Activated CD4-positive, alpha-beta T cell treated with anti-CD3 and anti-CD28 coated beads, Interleukin-2, amount 10 ng/mL, durations not matched to agents 24 days and 14 days (primary cell): ENCODE measurements at places on chromosomes 7 and 10.
A peak's percentile ranks its signal among the peaks of the same experiment; 100 is the strongest.

GRCh38 chr7:2855386-2855785, 11.3 kb upstream of the GNA12 start:
- DNase-seq = no peak
- H3K36me3 ChIP-seq = no peaks in the 10 kb centered on the region
- no peak overlapping the region for H3K27ac ChIP-seq

DNA sequence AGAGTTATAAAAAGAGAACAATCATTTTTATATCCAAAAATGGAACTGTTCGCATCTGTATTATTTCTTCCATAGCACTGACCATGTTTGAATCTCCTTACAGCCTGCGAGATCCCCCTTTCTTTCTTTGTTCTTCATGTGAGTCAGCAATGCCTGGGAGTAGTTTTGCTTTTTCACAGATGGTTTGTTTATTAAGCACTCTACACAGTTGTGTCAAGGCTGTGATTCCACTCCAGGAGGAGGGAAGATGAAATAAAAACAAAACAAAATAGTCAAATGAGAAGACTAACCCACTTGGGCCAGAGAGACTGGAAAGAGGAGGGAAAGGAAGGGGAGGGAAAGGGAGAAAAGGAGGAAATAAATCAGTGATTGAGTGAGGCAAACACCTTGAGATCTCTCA, 7.8 kb downstream of the LIPF start:
- H3K27me3 ChIP-seq = peaks cover 21% of the 10 kb centered on the region
- H3K4me1 ChIP-seq = peaks cover 5% of the 10 kb centered on the region
- no peak overlapping the region for H3K27ac ChIP-seq
- H3K4me3 ChIP-seq = no peak overlapping the region
- no peak for DNase-seq
- H3K36me3 ChIP-seq = no peaks in the 10 kb centered on the region

- DNase-seq = no peak
- no peaks in the 10 kb centered on the region for H3K4me1 ChIP-seq
- H3K4me3 ChIP-seq = no peak overlapping the region
- H3K27ac ChIP-seq = no peak overlapping the region
Measured at GRCh38 chr7:31549611-31550010, 35.7 kb downstream of the ITPRID1 start.

DNA sequence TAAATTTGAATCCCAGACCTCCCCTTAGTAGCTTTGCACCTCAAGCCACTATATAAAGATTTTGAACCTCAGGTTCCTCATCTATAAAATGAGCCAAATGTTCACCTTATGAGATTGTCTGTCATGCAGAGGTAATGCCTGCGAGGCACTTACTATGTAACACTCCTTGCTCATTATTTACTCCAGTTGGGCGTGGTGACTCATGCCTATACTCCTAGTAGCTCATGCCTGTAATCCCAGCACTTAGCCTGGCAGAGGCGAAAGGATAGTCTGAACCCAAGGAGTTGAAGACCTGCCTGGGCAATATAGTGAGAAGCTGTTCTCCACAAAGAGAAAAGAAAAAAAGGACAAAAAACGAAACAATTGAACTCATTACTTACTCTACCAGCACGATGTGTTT, 82.2 kb downstream of the MDFIC start:
- no peak overlapping the region for H3K4me3 ChIP-seq
- no peaks in the 10 kb centered on the region for H3K27me3 ChIP-seq
- H3K4me1 ChIP-seq = peaks cover 64% of the 10 kb centered on the region
- H3K36me3 ChIP-seq = peaks cover 59% of the 10 kb centered on the region
- H3K27ac ChIP-seq = no peak overlapping the region

DNA sequence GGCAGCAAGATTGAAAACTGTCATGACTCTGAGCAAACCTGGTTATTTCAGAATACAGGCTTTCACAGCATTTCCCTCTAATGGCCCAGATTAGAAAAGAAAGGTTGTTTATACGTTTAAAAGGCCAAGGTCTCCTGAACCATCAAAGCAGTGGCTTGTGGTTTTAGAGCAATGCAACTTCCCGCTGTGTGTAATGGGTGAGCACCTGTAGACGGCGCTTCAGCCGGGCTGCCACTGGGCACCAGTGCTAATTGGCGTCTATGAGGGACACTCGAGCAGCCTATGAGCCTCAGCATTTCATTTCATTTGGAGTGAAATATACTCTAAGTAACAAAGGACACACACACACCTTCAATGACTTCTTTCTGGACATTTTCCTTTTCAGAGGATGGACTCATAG, 671.0 kb upstream of the FZD8 start:
- no peaks in the 10 kb centered on the region for H3K4me1 ChIP-seq
- H3K27ac ChIP-seq = no peak overlapping the region
- no peak for DNase-seq
- no peak overlapping the region for H3K4me3 ChIP-seq
- H3K27me3 ChIP-seq = no peaks in the 10 kb centered on the region

- H3K27ac ChIP-seq = no peak overlapping the region
- no peaks in the 10 kb centered on the region for H3K36me3 ChIP-seq
- H3K4me3 ChIP-seq = no peak overlapping the region
- H3K27me3 ChIP-seq = peaks cover 11% of the 10 kb centered on the region
Measured at GRCh38 chr7:26441611-26442277, 150.1 kb downstream of the SNX10 start.

DNA sequence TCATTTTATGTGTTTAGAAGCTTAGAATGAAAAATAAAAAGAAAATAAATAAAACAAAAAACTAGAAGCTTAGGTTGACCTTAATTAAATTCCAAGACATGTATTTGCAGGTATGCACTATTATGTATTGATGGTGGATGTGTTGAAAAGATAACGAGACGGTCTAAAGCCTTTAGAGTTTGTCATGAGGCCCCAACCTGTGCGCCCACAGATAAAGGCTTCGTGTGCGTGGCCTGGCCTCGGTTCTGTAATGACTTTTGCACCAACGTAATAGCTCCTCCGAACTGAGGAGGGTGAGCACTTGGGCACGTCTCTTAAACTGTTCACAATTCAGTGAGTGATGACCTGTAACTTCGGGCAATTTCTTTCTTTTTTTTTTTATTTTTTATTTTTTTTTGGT, 43.7 kb upstream of the NCAPG2 start:
- no peaks in the 10 kb centered on the region for H3K27me3 ChIP-seq
- no peak for DNase-seq
- no peak overlapping the region for H3K4me3 ChIP-seq
- H3K4me1 ChIP-seq = no peaks in the 10 kb centered on the region

- H3K27me3 ChIP-seq = no peaks in the 10 kb centered on the region
- peak overlapping the region; percentile 65 for H3K4me3 ChIP-seq
- H3K4me1 ChIP-seq = peaks cover 20% of the 10 kb centered on the region
- peak overlapping the region; percentile 93 for H3K27ac ChIP-seq
- H3K36me3 ChIP-seq = no peaks in the 10 kb centered on the region
Measured at GRCh38 chr10:62632071-62632809, 172.3 kb upstream of the ADO start.

- H3K36me3 ChIP-seq = no peaks in the 10 kb centered on the region
- H3K27ac ChIP-seq = no peak overlapping the region
- H3K27me3 ChIP-seq = no peaks in the 10 kb centered on the region
- peaks cover 9% of the 10 kb centered on the region for H3K4me1 ChIP-seq
Measured at GRCh38 chr10:106815427-106816043, 349.0 kb downstream of the SORCS1 start.

DNA sequence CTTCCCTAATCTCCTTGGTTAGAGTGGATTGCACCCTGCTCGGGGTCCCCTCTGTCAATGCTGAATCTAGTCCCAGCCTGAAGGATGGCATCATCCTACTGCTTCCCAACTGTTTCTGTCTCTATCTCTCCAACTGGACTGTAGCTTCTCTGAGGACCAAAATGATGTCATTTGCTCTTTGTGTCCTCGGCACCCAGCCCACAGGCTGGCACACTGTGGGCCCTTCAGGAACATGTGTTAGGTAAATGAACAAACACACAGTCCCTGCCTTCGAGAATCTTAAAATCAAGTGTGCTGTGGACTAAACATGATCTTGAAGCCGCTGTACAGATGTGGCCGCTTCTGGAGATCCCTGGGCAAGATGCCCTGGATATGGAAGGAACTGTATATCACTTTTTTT, 5.0 kb upstream of the CDH23 start:
- H3K4me1 ChIP-seq = peaks cover 2% of the 10 kb centered on the region
- no peak overlapping the region for H3K4me3 ChIP-seq
- DNase-seq = no peak
- H3K36me3 ChIP-seq = no peaks in the 10 kb centered on the region
- H3K27ac ChIP-seq = no peak overlapping the region

DNA sequence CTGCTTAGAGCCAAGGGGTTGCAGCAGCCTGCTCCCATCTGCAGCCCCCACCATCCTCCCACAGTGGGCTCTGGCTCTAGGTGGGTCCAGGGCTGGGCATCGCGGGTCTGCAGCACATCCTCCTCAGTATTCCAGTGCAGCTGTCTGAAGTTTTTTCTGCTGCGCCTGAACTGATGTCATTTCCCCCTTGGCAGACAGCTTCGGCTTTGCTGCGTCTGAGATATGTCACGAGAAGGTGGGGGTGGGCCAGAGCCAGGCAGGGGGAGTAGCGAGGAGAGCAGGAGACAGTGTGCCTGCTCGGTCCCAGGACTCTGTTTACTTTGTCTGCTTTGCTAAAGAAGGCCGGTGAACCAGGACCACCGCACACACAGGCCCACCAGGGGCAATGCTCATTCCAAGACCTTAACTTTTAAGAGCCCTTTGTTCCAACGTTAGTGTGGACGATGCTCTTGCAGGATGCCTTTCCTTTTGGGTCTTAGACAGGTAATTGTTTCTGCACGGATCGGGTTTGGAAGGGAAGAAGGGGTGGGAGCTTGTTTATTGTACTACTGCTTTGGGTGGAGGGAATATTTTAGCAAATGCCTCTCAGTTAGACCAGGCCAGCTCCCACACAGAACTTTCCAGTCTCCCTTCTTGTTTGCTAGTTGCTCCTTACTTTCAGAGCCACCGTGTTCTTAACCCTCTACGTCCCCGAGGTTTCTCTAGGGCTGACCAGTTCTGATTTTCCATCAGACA, 32.4 kb downstream of the WBP1L start:
- peaks cover 40% of the 10 kb centered on the region for H3K4me1 ChIP-seq
- H3K4me3 ChIP-seq = peak overlapping the region; percentile 44
- peak overlapping the region; percentile 52 for H3K27ac ChIP-seq
- DNase-seq = peak; percentile 66
- peaks cover 16% of the 10 kb centered on the region for H3K36me3 ChIP-seq

- H3K4me3 ChIP-seq = no peak overlapping the region
- H3K27ac ChIP-seq = no peak overlapping the region
Measured at GRCh38 chr7:97215556-97215955, 98.1 kb downstream of the SDHAF3 start.

- H3K27me3 ChIP-seq = peaks cover 13% of the 10 kb centered on the region
- DNase-seq = no peak
- no peak overlapping the region for H3K27ac ChIP-seq
- H3K4me3 ChIP-seq = no peak overlapping the region
Measured at GRCh38 chr7:112084520-112084971, 121.7 kb downstream of the DOCK4 start.

DNA sequence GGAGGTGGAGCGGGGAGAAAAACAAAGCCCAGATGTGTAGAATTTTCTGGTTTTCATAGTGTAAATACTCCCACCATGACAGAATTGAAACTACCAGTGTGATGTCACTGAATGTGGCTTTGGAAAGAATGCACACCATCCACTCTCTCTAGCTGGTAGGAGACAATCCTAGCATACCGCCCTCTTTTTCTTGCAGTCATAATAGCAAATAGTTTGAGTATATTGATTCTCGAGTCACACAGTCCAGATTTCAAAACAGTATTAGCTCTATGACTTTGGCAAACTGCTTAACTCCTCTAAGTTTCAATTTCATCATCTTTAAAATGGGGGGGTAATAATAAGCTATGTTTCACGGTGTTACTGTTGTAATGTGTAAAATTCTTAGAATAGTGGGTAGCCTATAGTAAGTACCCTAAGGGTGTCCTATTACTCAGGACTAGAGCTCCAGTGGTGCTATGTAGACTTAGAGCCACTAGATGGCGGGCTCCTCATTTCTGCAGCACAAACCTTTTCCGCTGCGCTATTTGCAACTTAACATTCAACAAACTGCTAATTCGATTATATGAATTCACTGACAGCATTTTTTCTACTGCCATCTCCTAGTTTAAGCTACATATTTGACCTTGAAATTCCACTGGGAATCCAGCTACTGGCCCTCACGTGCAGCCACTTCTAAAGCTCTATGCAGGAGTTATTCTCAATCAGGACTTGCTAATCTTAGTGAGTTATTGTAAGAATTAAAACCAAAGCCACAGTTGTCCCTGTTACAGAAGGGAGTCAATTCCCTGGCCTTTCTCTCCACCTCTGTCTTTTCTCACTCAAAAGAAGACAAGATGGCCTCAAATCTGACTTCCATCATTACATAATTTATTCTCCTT, 18.7 kb downstream of the TAS2R40 start:
- DNase-seq = peak; percentile 92
- peaks cover 14% of the 10 kb centered on the region for H3K36me3 ChIP-seq
- peaks cover 44% of the 10 kb centered on the region for H3K4me1 ChIP-seq

DNA sequence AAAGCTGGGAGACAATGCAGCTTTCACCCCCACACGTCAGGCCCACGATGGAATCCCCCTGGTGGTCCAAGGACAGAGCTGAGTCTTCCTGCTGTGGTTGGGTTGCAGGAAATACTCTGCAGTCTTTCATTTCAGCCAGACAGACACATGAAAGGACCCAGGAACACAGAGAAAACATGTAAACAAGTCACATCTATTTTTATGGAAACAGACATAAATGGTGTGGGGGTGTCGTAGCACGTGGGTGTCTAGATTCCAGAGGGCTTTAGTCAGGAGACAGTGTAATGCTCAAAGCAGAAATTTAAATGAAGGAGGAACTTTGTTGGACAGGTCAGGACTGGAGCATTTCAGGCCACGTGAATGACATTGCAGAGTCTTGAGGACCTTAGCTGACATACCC, 444.6 kb downstream of the SUGCT start:
- no peak overlapping the region for H3K4me3 ChIP-seq
- H3K4me1 ChIP-seq = no peaks in the 10 kb centered on the region
- H3K27me3 ChIP-seq = no peaks in the 10 kb centered on the region
- no peaks in the 10 kb centered on the region for H3K36me3 ChIP-seq
- no peak overlapping the region for H3K27ac ChIP-seq
- no peak for DNase-seq

- no peaks in the 10 kb centered on the region for H3K36me3 ChIP-seq
- H3K4me1 ChIP-seq = no peaks in the 10 kb centered on the region
- no peak overlapping the region for H3K4me3 ChIP-seq
- DNase-seq = no peak
- no peak overlapping the region for H3K27ac ChIP-seq
Measured at GRCh38 chr10:59060852-59061251, 115.6 kb upstream of the PHYHIPL start.

DNA sequence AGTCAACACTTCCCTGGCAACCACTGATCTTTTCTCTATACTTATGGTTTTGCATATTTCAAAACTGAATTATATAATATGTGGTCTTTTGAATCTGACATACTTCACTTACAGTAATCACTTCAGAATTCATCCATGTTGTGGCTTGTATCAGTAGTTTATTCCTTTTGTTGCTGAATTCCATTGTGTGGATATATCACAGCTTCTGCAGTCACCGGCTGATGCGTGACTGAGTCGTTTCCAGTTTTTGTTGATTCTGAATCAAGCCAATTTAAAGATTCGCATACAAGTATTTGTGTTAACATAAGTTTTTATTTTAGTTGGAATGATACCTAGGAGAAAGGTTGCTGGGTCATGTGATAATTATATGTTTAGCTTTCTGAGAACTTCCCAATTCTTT, 672.5 kb upstream of the ANKRD30A start:
- H3K4me3 ChIP-seq = no peak overlapping the region
- H3K36me3 ChIP-seq = no peaks in the 10 kb centered on the region
- H3K27ac ChIP-seq = no peak overlapping the region
- H3K4me1 ChIP-seq = no peaks in the 10 kb centered on the region
- no peak for DNase-seq
